ENCODE measurements at places on chromosomes 2 and 18. TPM values are rescaled to one million over a fixed set of nuclear protein-coding genes. Genes with fewer than 3 reads are reported as not detected.

The RMC1 gene
- total RNA-seq, result 43.6 TPM

- DNase-seq, result no peak
Observed at GRCh38 chr18:49243391-49243790, 217.1 kb downstream of the DYM start.

- no peak for DNase-seq
Observed at GRCh38 chr2:60490441-60490840, 63.0 kb downstream of the BCL11A start.

- DNase-seq, result no peak
Observed at GRCh38 chr18:45376193-45376592, 239.1 kb upstream of the SLC14A2 start.

The ANKRD30B gene
- 26.2 TPM for total RNA-seq

The HOXD1 gene
- total RNA-seq, result 0.34 TPM

DNA sequence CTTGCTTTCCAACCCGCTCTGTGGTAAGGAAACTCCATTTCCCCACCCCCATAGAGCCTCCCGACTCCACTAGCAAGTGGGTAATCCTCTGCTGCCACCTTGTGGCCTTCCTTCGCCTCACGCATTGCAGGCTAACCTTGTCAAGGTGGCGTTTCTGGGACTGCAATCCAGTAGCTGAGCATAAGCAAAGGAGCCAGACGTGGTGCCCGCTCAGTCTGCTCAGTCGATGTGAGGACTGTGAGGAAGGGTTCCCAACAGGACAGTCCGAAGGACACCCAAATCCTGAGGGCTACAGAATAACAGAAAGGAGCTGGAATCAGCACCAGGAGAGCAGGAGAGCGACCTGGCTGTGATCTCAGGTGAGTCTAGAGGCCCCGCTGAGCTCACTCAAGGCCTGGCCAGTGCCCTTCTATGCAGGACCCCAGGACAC, 144.2 kb downstream of the SUCLG1 start:
- peak; percentile 82 for DNase-seq

DNA sequence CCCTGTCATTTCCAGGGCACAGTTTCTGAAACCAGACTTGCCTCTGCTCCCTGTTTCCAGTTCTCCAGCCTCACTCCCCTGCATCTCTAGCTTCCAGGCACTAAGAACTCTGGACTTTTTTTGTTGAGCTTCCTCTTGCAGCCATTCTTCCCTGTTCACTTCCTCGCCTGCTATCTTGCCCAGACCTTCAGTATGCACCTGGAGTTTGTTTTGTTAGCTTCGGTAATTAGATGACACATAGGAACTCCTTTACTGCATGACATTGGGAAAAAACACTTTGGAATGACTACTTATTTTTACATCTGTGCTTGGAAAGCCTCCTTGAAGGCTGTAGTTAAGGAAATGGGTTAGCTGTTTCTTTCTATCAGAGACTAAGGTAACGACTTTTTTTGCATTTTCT, 35.2 kb downstream of the OTOF start:
- no peak for DNase-seq

The KCNE4 gene
- total RNA-seq, result not detected

- DNase-seq, result no peak
Observed at GRCh38 chr2:156229724-156230362, 102.7 kb downstream of the NR4A2 start.

- DNase-seq, result no peak
Observed at GRCh38 chr2:201608021-201608420, 35.3 kb downstream of the TMEM237 start.

DNA sequence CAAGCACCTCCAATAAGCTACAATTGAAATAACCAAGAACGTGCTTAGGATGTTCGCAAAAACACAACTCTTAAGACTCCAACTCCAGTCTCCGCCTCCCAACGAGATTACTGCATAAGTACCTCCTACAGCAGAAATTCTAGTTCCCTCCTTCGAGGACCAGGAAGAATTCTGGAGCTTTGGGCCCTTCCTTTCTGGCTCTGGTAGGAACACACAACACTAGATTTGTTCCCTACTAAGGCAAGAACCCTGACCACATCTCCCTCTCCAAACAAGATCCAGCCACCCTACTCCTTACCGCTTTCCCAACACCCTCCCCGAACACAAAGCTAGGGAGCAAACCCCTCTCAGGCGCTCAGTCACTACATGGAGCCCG, 721 bp downstream of the ADAM17 start:
- DNase-seq, result peak; percentile 76

The MAT2A gene
- 94.6 TPM for total RNA-seq

The SPHKAP gene
- not detected for total RNA-seq

DNA sequence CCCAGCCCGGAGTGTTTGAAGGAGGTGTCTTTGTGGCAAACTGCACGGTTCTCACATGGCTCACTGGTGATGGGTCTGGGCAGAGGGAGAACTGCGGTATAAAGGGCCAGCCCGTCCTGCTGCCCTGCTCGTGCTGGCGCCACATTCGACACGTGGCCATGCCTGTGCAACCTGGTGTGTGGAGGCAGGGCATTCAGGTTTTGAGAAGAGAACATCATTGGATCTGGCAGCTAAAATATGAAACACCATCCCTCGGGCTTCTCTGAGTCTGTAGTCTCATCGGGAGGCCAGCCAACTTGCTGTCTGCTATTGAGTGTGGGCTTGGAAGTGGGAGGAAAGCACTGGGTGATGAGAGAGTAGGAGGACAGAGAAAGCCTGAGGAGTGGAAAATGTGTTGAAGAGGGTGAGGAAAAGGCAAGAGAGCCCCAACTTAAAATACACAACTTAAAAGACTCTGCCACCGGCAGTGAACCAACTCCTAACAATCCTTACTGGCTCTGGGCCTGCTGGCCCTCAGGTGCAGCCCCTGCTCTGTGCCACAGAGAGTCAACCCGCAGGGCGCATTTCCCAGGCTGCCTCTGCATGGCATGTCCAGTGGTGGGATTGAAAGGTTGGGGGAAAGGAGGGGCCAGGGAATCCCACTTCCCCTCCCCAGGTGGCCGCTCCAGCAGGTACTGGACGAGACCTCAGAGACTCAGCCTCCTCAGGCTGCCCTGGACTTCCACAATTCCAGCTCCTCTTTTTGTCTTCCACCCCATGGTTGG, 112.7 kb upstream of the DLX2 start:
- DNase-seq, result no peak

DNA sequence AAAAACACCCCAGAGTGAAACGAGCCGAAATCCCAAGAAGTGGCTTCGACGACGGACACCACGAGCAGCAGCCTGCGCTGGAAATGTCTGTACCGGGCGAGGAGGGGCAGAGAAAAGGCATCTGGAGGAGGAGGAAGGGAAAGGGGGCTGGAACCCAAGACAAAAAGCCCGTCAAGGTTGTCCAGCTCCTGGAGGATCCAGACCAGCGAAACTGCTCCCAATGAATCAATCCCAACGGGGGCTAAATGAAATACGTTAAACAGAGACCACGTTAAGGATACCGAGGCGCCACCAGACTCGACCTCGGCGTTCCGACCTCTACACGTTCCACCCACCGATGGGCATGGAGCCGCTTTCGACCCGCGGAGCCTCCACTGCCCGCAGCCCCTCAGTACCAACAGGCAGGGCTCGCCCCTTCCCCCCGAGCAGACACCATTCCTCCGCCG, 400 bp downstream of the CCDC88A start:
- DNase-seq, result peak; percentile 61

DNA sequence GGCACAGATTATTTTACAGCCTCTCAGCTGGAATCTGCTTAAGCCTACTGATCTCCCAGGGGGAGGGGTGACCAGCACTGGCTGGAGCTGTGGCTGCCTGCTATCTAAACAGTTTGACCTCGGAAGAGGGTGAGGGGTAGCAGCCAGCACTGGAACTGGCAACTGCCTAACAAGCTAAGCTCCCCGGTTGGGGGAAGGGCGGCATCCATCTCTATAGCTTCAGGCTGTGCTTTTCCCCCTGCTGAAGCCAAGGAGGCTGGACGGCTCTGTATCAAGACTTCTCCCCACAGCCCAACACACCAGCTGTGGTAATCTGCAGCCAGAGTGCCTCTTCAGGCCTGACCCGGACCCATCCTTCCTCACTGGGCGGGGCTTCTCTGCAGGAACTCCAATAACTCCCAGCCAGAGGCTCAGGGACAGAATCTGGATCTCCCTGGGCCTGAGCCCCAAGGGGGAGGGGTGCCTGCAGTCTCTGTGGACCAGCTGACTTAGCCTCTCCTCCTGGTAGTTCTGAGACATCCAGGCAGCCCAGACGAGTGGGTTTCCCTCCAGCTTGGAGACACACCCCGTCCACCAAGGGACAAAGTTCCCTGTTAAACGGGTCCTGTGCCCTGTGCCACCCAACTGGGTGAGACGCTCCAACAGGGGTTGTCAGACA, 560.2 kb downstream of the LRP1B start:
- DNase-seq, result no peak

The ABCA12 gene
- 0.14 TPM for total RNA-seq

The TDRD15 gene
- total RNA-seq, result not detected

The MAL gene
- not detected for total RNA-seq

DNA sequence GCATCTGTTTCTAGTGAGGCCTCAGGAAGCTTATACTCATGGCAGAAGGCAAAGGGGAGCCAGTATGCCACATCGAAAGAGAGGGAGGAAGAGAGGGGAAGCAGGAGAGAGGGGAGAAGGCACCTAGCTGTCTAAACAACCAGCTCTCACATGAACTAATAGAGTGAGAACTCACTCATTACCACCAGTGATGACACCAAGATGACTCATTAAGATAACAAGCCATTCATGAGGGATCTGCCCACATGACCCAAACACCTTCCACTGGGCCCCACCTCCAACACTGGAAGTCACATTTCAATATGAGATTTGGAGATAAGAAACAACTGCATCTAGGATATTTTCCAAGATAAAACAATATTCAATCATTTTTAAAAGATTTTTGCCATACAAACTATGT, 753.9 kb upstream of the ZEB2 start:
- peak; percentile 77 for DNase-seq

DNA sequence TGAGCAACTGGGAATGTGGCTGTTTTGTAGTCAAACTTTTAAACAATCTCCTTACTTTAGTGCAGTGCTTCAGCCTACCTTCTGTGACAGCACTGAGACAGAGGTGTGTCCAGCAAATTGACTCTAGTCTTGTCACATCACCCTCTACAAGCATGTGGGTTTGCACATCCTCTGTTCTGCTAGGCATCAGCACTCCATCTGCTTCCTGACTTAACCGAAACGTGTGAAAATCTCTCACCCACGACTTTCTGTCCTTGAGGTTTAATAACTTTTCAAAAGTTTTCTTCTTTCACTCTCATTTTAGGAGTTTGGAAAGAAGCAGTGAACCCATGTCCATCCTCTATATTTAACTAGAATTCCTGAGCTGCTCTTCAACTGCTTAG, 42.6 kb downstream of the TTR start:
- DNase-seq, result no peak

- no peak for DNase-seq
Observed at GRCh38 chr2:3596901-3597417, 2.0 kb downstream of the COLEC11 start.

- no peak for DNase-seq
Observed at GRCh38 chr2:172299741-172300140, 127.6 kb upstream of the ITGA6 start.

- no peak for DNase-seq
Observed at GRCh38 chr2:42554392-42554791, 14.0 kb upstream of the MTA3 start.

- DNase-seq, result no peak
Observed at GRCh38 chr2:206105541-206105940, 19.6 kb upstream of the INO80D start.

The SMYD1 gene
- not detected for total RNA-seq

DNA sequence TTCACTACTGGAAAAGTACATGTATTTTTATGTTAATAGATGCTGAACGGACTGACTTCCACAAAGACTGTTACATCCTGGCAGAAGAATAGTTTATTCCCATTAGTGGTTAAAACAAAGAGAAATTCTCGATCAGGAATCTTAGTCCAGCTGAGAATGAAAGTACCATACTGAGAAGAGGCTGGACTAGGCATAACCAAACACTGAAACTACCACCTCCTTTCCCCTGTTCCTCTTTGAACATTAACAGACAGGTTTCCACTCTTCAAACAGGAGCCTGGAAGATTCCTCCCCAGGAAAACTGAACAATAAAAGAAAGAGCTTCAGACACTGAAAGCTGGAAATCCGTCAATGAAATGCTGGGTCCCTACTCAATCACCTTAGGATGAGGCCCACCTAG, 25.8 kb downstream of the LDAH start:
- DNase-seq, result no peak

DNA sequence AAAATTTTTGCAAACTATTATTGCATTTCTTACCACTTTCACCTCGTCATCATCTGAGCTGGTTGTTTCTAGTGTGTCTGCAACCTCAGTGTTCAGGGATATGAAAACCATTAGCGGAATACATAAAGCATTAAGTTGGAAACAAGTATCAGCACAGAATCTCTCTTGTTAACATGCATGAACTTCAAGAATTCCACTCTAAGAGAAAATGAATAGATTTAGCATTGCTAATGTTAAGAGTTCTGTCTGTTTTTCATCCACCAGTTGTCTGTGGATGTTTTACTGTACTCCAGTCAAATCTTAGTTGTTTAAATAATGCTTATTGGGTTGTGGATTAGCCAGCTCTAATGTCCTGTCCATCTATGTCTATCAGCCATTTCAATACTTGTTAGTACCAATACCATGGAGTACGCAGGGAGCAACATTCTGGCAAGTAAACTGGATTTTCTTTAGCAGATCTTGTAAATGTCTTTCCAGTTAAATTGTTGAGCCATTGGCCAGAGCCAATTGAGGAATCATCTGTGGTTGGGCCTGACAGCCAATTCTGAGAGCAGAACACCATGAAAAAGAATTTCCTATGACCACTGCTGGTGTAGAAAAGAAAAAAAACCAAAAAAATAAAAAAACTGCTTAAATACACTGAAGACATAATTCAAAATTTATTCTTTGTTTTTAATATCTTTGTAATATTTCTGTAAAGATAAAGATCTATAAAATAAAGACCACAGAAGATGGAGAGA, 82.5 kb downstream of the SLC8A1 start:
- DNase-seq, result no peak

DNA sequence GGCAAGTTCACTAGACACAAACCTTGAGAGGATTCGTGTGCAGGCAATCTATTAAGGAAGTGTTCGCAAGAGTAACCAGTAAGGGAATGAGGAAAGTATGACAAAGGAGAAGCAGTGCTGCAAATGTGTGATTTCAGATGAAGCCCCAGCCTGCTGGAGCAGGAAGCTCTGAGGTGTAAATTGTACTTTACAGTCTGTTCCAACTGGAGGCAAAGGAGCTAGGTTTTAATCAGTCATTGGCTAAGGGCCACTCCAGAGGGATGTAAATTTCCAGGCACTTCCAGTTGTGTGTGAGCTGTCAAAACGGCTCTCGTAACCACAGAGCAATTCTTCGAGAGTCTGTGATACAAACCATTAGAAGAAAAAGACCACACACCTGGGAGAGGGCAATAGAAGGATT, 359.5 kb upstream of the FAM98A start:
- no peak for DNase-seq

DNA sequence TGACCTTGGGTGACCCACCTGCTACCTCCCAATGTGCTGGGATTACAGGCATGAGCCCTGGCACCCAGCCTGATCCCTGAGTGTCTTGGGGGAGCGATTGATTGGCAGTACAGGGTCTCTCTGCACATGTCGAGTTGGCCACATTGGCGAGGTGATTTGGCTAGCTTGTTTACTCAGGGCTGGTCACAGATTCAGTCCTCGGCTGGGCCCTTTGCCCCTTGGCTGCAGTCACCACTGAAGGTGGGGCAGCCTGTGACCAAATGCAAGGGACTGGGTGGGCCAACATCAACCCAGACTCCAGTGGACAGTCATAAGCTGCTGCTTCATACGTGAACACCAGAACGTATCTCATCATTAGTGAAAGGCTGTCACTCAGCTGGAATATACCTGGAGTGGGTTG, 114.9 kb downstream of the ZNF532 start:
- no peak for DNase-seq
